ENCODE measurements at places on chromosomes 11 and 22. TPM values are rescaled to one million over a fixed set of nuclear protein-coding genes. Genes with fewer than 3 reads are reported as not detected.

- DNase-seq: no peak
Measured at GRCh38 chr11:83159902-83160865, 3.3 kb downstream of the PCF11 start.

DNA sequence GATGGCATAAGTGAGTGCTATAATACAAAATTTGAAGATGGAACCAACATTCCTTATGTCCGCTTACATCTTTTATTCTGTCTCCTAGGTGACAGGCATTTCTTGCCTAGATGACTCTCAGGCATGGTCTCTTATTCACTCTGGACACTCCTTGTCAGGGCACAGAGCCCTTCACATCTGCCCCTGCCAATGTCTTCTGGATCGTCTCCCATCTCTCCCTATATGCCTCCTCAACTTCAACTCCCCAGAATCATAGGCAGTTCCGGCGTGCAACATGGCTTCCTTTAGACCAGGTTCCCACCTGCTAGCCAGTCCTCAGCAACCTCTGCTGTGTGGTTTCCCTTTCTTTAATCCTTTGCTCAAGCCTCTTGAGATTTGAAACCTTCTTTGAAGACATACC, 300.9 kb downstream of the TENM4 start:
- no peak for DNase-seq

GRCh38 chr11:131764126-131764525, 393.7 kb downstream of the NTM start:
- no peak for DNase-seq

DNA sequence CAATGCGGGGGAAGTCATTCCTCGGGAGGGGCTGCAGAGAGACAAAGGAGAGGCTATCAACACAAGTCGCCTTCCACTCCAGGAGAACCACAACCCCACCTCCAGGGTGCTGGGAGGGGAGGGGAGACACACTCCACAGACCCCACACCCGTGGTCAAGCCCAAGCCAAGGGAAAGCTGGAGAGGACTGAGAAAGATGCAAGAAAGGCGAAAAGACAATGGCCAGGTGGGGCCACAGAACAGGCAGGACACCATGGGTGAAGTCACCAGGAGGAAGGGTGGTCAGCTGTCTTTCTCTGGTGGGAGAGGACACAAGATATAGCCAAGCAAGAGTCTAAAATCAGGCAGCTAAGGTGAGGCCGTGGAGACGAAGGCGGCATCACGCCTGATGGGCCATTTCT, 16.0 kb downstream of the HDHD5 start:
- no peak for DNase-seq

DNA sequence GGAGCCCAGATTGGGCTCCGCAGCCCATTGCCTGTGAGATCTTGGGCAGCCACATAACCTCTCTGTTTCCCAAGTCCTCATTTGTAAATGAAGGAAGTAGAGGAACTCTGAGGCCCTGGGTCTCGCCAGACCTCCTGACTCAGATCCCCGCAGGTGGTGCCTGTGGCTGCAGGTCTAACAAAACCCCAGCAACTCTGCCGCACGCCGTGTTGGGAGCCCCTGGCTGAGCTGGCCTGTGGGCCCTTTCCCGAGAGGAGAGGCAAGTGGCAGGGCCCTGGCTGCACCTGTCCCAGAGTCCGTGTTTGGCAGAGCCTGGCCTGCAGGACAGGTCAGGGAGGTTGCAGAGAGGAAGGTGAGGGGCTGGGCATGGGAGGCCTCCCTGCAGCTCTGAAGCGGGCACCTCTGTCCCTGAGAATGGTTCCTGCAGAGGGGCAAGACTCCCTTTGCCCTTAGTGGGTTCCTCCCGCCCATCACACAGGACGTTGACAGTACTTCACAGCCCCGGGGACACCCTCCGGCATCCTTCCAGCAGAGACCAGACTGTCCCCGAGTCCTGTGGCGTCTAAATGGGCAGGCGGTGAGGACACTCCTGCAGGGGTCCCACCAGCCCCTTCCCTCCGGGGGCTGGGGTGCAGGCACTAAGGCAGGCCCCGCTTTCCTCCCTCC, 67.7 kb downstream of the ARHGAP8 start:
- no peak for DNase-seq

- DNase-seq: no peak
Measured at GRCh38 chr11:88284336-88285050, 53.0 kb downstream of the CTSC start.

DNA sequence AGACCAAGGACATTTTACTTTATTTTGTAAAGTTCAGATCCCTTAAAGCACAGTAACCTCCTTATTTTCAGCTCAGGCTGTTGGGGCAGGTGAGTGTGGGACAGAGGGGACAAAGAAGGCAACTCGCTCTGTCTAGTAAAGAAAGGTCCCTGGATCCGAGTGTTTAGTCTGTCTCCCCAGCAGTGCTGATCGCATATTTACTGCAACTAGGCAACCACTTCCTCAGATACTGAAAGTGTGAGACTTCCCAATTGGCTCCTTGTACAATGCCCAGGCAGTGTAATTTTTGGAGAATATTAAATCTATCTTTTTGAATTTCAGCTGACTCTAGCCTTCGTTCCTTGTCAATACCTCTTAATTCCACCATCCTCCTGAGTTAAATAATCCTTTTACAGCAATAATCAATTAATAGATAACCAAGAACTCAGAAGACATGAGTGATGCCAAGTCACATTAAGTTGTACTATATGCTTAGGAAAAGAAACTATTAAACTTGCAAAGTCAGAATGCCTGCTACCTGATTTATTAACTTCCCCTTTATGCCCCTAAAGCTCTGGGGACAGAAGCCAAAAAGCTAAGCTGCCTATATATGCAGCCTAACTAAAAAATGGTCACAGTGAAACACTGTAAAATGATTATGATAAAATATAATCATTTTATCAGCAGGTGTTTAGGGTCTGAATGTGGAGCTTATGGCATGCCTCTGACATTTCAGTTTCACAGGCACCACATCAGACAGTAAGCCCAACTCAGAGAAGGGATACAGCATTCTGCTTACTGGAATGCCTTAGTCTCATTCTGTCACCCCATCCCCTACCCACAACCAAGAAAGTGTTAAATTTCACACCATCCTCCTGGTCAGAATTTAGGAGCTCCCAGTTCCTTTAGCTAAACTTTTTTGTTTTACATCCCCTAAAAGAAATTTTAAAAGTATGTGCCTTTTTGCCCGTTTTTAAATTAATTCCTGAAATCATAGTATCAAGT, 138.7 kb downstream of the TRIM44 start:
- DNase-seq: no peak

DNA sequence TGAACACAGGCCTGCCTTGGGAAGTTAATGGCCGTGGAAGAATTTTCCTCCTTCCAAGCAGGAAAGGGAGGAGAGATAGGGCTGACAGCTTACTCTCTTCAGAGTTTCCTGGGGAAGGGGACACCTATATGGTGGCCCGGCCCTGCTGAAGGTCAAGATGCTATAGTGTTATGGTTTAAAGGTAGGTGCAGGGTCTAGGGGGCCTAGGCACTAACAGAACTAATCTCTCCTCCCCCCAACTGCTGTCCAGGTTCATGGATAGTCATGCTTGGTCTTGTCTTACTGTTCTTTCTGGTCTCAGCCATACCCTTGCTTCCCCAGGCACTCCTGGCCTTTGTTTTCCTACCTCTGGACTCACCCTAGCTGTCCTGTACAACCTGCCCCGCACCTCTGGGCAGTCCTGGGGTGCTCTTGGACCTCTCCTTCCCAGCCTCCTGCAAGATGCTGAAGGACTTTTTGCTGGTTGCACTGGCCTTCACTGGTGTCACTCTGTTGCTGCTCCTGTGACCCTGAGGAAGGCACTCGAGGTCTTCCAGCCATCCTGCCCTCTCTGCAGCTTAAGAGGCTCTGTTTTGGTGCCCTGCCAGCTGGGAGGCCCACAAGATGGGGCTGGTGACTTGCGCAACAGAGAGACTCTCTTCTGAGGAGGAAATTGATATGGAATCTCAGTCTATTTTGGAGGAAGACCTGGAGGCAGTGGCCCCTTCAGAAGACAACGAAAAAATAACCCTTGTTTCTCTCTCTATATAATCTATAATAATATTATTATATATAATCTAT, 17.9 kb downstream of the SEC14L3 start:
- no peak for DNase-seq

- DNase-seq: no peak
Measured at GRCh38 chr11:107050121-107050520, 31.8 kb upstream of the GUCY1A2 start.

The P2RY2 gene
- 14.5 TPM for total RNA-seq

The SAA4 gene
- not detected for total RNA-seq

The TBX10 gene
- 27.1 TPM for total RNA-seq

The RAG2 gene
- not detected for total RNA-seq

The OR8D4 gene
- 0.61 TPM for total RNA-seq

The NPTXR gene
- 2.5 TPM for total RNA-seq
